ENCODE measurements at places on chromosomes 2 and 18.
A peak's percentile ranks its signal among the peaks of the same experiment; 100 is the strongest.

- peak; percentile 67 for DNase-seq
Measured at GRCh38 chr2:173462892-173463840, 108.5 kb downstream of the CDCA7 start.

GRCh38 chr2:109435901-109436598 lies 177.7 kb downstream of the SEPTIN10 start:
- no peak for DNase-seq

DNA sequence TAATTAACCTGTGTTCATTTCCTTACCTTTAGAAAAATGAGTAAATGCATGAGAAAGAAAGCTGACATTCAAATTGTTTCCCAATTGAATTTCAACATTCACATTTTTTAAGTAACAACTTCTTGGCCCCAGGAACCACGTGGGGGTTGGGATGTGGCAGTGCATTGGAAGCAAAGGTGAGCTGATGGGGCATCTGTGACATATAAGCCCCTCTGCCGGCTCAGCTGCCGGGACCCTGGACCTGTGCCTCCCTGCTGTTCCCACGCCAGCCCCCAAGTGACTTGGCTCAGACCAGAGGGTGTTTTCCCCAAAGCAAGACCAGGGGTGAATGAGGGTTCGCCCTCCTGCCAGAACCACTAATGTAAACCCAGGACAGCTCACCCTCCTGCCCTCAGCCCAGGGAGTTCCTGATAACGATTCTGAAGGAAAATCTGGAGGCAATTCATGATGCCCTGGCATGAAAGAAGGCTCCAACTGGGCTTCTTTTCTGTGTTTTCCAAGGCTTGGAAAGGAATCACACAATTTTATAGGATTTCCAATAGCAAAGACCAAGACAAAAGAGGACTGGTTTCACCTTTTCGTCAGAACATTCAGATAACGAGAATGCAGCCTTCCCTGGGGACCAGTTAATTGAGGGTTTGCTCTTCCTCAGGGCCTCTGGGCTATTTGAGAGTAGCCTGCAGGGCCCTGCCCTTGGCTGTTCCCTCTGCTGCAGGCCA lies 193.2 kb upstream of the TWIST2 start:
- DNase-seq: no peak

DNA sequence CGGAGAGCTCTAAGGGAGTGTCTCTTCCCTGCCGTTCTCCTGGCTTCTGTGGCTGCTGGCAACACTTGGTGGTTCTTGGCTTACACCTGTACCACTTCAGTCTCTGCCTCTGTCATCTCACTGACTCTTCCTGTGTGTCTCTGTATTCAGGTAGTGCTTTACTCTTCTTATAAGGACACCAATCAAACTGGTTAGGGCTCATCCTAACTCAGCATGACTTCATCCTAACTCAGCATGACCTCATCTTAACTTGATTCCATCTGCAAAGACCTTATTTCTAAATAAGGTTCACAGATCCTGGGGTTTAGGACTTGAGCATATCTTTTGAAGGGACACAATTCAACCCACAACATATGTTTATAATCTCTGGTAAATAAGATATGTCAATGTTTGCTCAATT lies 51.6 kb upstream of the DSEL start:
- no peak for DNase-seq

- peak; percentile 73 for DNase-seq
Measured at GRCh38 chr2:8628179-8628865, 53.5 kb upstream of the ID2 start.

DNA sequence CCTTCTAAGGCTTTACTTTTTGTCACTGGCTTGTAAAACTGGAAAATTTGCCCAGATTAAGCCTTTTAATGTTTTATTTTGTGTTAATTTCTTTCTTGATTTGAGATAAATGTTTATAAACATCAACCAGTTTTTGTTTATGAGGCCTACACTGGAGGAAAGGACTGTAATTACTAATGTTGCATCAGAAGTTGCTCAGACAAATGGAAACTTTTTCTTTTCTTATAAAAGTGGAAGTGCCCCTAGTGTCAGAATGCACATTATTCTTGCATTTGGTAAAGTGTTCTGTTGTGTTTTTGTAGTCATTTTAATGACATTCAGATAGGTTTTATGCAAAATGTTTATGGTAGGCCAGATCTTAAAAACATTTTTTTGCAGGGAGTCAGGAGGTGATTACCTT lies 25.3 kb downstream of the LCLAT1 start:
- DNase-seq: no peak

DNA sequence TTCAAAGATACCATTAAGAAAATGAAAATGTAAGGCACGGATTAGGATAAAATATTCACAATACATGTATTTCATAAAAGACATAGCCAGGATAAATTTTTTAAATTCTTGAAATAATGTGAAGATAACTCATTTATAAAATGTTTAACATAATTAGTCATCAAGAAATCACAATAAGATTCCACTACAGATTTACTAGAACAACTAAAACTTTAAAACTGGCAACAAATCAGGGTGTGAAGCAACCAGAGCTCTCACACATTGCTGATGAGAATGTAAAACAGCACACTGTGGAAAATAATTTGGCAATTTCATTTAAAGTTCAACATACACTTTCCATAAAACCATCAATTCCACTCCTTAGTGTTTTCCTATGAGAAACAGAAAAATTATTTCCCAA lies 89.6 kb upstream of the UBE2E3 start:
- no peak for DNase-seq

DNA sequence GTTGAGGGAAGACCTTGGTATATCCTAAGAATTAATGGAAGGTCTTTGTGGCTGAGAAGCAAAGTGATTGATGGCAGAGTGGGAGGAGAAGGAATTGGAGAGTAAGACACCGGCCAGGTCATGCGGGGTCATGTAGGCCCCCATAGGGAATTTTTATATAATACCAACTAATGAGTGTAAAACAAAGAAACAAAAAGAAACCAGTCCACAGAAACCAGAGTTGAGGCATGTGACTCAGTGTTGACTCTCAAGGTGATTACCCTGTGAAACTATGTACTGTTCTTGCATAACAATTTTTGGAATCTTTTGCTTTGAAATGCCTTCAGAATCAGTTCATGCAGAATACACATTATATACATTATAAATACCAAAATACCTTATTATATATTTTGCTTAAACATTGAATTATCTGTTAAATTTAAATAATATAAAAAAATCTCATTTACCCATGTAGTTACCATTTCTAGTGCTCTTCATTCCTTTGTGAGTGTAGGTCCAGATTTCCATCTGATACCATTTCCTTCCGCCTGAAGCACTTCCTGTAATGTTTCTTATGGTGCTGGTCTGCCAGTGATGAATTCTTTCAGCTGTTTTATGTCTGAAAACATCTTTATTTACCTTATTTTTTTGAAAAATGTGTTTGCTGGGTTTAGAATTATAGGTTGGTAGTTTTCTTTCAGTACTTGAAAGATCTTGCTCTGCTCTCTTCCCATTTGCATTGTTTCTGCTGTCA lies 8.6 kb downstream of the CLIP4 start:
- no peak for DNase-seq

DNA sequence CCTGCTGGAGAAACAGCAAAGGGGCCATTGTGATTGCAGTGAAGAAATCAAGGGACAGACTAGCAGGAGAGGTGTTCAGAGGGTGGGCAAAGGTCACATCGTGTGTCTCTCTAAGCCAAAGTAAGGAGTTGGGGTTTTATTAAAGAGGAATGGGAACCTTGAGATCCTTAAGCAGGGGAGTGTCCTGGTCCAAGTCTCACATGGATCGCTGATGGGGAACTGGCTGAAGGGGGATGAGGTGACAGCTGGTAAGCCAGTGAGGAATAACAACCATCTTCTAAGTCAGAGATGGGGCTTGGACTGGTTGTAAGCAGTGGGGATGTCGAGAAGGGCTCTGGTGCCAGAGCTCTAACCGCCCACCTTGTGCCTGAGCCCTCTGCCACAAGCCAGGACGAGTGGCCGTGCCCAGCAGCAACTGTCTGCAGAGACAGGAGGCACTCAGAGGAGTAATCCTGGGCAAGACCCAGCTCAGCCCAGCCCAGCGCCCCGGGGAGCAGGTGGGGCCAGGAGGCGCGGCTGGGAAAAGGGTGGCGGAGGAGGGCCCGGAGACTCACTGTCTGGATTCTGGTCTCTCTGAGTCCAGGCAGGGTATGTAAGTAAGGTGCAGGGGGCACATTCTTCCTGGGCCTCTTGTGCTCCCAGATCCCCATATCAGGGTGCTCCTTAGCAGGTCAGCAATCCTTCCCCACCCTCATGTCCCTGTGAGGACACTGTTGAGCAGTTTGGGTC lies 13.7 kb downstream of the WNT10A start:
- no peak for DNase-seq

GRCh38 chr2:98947554-98947953 lies 11.5 kb upstream of the CRACDL start:
- DNase-seq: no peak

DNA sequence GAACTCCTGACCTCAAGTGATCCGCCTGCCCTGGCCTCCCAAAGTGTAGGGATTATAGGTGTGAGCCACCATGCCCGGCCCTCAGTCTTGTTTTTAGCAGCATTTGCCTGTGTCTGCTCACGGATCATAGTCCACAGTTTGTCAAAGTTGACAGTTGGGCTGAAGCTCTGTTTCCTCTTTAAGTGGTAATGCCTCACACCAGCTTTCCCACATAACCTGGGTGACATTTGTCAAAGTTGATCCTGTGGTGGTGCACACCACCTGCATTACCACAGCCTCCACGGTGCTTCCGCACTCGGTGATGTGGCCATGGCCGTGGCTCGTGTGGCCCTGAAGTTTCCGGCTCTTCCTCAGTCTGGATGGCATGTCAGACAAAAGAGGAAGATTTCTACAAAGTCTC lies 27.1 kb downstream of the RAB31 start:
- peak; percentile 64 for DNase-seq

DNA sequence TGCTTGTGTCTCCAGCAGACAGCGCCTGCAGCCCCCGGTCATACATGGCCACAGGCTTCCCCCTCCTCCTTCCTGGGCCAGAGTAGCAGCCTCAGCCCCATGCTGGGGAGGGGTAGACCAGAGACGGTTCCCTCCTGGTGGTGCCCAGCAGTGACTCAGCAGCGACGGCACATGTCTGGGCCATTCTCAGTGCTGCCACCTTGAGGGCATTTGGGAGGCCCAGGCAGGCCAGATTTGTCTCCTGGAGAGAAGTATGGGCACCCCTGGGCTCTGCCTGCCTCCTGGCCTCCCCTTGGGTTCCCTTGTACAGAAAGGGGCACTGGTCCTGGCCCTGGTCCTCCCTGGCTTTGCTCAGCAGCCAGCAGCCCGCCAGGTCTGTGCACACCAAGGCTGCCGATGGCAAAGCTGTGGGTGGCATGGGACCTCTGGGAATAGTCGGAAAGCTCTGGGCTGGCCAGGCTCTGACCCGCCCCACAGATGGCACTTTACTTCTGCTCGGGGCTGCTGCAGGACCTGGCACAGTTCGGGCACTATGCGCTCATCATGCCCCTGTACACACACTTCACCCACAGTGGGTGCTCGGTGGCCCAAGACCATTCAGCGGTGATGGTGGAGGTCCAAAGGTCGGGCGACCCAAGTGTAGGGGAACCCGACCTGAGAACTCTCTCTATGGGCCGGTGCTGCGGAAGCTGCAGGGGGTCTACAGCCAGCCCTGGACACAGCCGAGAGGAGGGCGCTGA lies 11.4 kb upstream of the ALPI start:
- DNase-seq: peak; percentile 75

DNA sequence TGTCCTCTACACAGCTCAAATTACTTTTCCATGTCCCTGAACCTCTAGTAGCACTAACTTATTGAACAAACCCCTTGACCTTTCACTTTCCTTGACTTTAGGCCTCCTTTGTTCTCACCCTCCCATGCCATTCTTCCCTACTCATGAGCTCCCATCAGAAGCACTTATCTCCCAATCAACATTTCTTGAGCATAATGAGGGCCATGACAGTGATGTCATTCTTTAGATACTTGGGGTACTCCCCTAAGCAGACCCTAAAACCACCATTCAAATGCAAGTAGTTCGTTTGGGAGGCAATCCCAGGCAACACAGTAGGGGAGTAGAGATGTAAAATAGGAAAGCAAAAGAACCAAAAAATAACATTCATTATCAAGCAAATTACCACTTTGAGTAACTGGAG lies 115.9 kb upstream of the ARHGAP28 start:
- DNase-seq: no peak

DNA sequence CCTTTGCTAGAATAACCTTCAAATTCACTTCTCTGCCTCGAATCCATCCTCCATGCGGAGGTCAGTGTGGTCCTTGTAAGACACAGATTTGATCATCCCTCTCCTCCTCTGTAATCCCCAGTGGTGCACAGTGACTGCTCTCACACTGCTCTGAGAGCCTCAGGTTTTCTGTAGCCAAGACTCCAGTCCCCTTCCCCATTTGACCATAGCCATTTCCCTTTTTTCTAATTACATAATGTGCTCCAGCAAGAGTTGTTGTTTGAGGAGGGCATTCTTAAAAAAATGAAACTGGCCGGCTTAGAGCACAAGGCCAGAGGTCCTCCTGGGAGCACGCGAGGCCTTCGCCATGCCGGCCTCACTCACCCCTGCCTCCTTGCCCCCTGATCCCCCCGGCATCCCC lies 34.7 kb upstream of the LPIN1 start:
- no peak for DNase-seq

- no peak for DNase-seq
Measured at GRCh38 chr18:79218605-79219190, 149.5 kb downstream of the ATP9B start.

DNA sequence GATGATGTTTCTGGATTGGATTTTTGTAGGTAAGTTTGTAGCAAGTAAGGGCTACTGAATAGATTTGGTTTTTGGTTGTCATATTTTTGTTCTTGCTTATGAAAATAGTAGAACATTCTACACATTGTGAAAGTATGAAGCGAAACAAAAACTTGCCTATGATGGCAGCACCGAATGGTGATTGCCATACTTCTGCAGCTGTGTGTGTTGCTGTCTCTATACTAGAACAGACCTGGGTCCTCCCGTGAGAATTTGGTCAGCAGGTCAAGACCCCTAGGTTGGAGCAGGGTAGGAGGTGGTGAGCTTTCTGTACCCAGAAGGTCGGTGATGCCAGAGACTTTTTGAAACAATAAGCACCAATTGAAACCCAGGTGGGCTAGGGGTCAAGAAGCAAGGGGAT lies 322.6 kb downstream of the PRKCE start:
- DNase-seq: no peak

DNA sequence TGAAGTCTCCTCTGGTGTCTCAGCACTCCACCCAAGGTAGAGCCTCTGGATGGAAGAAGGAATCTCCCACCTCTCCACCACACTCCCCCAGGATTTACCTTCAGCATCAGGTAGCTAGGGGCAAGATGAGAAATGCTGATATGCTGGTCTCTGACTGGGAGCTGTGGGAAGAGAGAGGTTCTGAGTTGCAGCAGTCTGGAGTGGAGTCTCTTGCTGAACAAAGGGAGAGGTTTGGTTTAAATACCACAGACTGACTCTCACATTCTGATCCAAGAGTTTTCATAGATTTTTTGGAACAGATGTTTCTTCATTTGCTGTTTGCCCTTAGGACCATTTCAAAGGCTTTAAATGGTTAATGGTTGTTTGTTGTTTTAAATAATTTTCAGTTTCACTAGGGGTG lies 1.1 kb upstream of the CFLAR start:
- DNase-seq: no peak

Data from small intestine (tissue), 16 donors.